ENCODE measurements at places on chromosomes 5 and 9. TPM values are rescaled to one million over a fixed set of nuclear protein-coding genes. Genes with fewer than 3 reads are reported as not detected.

PCDHA3 gene
- polyA plus RNA-seq: 0.16 TPM

DNA sequence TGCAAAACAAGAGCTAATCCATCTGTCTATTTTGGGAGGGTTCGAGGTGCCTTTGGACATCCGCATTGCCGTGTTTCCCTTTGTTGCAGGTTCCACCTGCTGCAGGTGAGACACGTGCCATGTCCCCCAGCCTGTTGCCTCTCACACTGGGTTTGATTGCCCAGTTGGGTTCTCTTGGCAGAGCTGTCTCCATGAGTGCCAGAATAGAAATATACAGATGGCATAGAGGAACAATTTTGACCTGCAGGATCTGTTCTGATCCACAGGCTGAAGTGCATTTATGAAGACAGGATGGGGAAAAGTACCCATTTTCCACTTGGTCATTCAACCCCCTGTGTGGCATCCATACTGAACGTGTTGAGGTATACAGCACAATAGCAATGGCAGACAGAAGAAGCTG, 178.1 kb downstream of the SGCD start:
- DNase-seq: no peak

- no peak for DNase-seq
Measured at GRCh38 chr5:91433861-91434260, 50.7 kb upstream of the ARRDC3 start.

DNA sequence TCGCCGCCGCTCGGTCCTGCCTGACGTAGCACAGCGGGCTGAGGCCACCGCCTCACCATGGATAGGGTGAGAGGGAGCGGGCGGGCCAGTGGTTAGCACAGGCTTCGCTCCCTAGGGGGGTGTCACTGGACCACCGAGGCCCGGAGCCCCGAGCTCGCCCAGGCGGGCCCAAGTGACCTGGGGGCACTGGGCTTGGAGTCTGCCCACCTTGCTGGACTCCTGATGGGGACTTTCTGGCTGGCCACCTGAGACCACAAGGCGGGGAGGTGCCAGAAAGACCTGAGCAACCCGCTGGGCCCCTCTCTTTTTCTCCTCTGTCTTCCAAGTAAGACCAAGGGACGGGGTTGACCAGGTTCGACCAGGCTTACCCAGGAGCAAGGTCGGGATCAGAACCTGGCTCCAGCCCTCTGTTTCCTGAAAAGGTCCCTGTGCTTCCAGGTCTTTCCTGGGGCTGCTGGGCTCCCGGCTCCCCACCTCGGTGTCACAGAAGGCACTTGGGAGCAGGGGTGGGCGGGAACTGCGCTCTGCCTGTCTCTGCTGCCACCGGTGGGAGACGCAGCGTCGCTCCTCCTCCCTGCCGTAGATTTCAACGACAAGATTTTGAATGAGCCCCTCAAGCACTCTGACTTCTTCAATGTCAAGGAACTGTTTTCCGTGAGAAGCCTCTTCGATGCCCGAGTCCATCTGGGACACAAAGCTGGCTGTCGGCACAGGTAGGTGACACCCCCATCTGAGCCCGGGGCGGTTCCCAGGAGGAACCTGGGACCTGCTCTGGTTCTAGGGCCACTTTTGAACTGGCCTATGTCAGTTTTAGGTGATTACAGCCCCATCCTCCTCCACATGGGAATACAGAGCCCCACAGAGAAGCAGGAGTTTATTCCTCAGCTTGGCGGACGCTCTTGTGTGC, 1.0 kb downstream of the MRPS2 start:
- no peak for DNase-seq

TTC16 gene
- 0.07 TPM for polyA plus RNA-seq

DNA sequence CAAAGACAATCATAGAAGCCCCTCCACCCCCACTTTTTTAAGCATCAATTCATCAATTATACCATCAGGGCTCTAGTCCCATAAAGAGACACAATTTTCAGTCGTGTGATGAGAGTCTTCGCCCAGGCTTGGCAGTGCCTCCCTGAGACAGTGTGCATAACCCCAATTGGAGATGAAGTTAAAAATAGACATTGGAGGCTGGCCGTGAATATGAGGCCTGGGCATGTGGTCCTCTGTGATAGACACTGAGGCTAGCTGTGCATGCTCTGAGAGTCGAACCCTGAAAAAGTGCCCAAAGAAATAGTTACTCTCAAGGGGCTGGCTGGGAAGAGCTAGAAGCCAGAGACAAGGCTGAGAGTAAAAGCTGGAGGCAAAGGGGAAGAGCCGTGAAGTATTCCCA, 248.6 kb upstream of the NR4A3 start:
- DNase-seq: no peak

B4GALT1 gene
- polyA plus RNA-seq: 82.0 TPM

ADCY2 gene
- polyA plus RNA-seq: not detected

DNA sequence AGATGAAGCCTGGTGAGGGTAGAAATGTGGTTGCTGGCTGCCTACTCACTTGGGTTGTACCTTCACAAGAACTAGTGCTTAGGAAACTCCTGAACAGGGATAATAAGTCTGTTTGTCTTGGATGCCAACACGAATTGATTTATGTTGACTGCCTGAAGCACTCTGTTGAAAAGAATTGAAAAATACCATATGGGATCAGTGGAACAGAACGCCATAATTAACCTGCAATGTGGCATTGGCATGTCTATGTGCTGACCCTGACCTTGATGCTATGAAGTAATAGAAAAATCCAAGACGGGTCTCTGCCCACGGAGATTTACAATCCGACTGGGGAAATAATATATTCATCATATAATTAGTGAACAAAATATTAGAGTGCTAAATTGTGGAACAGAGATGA, 10.5 kb downstream of the LIX1 start:
- no peak for DNase-seq

DNA sequence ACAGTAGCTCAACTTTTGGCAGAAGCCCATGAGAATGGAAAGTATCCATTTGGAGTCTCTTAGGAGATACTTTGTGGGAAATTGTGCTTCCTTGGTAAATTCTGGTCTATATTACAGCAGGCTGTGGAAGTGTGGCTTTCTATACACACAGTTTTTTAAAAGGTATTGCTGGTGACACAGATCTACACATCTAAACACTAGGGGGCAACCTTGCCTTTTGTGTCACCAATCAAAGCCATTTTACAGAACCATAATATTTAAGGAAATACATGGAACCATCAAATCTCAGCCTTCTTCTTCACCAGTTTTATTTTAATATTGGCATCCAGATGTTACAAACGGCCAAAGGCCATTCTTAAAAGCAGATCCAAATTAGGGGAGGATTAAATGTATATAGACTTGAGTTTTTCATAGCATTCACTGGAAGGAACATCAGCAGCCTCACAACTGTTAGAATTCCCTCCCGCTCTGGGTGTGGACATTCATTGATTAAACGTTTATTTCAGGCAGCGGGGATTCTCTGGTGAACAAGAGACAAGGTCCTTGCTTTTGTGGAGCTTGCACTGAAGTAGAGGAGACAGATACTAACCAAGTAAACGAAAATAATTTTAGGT, 132.4 kb upstream of the EPB41L4A start:
- peak; percentile 14 for DNase-seq

DNA sequence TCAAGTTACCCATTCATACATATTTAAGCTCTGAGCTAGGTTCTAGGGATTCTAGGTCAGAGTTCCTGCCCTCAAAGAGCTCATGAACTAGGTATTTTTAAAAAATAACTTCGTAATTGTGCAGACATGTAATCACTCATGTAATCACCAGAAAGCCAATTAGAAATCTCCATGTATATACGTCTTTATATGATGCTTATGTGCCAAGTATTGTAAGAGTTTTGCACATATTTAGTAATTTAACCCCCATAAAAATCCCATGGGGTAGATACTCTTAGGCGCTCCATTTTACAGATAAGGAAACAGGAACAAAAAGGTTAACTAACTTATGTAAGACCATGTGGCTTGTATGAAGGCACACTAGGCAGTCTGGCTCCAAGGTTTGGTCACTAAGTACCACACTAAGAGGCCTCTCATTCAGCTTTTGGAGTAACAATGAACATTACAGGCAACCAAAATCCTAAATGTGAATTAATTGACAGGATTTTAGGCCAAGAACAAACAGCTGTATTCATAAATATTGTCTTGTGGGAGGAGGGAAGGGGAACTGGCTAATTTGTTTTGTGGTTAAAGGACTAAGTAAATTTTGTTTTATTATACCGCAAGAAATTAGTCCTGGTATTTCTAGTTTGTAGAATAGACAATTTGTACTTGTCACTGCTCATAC, 1.7 kb upstream of the OTULINL start:
- no peak for DNase-seq

HTR1A gene
- not detected for polyA plus RNA-seq

DNA sequence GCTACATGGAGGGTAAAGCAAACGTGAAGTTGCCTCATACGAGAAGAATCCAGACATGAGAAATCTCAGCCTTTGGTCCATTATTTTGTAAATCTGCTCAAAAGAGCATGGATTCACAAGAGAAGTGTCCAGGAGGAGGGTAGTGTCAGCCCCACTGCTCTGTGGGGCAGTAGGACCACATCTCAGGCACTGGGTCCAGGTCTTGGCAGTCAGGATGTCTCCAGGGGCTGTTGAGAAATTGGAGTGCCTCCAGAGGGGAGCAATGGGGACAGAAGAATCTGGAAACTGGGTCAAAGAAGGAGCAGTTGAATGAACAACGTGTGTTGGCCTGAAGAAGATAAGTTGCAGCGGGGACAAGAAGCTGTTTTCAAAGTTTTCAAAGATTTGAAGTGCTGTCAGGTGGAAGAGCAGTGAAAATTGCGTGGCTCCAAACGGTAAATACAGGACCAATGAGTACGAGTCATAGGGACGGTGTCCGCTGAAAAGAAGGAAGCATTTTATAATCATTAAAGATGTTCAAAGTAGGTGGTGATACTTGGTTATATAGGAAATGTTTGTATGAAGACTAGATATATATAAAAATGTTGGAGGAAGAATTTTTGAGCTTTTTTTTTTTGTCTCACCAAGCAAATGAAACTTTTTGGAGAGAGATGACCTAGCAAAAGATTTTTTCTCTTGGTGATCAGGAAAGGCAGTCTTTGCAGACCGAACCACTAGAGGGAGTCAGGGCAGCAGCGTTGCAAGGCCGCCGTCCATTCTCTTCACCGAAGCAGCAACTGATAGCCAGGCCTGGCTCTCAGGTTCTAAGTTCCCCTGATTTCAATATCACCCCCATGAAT, 57.1 kb upstream of the ZBED3 start:
- DNase-seq: no peak

DNA sequence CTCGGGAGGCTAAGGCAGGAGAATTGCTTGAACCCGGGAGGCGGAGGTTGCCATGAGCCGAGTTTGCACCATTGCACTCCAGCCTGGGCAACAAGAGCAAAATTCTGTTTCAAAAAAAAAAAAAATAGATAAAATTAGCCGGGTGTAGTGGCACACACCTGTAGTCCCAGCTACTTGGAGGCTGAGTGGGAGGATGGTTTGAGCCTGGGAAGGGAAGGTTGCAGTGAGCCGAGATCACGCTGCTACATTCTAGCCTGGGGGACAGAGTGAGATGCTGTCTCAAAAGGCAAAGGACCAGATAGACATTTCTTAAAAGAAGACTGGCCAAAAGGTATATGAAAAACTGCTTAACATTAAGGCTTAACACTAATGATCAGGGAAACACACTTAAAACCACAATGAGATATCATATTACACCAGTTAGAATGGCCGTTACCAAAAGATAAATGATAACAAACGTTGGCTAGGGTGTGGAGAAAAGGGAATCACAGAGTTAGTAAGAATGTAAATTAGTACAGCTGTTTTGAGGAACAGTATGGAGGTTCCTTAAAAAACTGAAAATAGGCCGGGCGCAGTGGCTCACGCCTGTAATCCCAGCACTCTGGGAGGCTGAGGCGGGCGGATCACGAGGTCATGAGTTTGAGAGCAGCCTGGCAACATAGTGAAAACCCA, 10.1 kb upstream of the MARVELD2 start:
- no peak for DNase-seq

DNA sequence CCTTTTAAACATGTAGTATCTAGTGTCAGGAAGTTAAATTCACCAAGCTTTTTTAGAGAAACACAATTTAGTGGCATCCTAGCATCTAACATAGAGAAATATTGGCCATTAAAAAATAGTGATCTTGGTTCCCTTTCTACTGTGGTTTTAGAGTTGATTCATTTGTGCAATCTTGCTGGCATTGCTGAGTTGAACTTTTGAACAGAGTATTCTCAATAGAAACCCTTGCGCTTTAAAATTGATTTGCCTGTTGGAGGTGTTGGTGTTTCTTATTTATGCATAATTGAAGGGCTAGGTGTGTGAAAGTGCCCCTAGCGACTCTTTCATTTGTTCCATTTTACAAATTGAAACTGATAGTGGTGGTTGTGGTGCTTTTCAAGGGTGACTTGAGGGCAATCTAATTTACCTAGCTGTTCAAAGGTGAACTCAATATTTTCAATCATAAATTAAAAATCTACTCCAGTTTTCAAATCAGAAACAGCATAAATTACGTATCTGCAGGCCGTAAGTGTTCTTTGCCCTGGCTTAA, 73.0 kb upstream of the MPDZ start:
- no peak for DNase-seq

DNA sequence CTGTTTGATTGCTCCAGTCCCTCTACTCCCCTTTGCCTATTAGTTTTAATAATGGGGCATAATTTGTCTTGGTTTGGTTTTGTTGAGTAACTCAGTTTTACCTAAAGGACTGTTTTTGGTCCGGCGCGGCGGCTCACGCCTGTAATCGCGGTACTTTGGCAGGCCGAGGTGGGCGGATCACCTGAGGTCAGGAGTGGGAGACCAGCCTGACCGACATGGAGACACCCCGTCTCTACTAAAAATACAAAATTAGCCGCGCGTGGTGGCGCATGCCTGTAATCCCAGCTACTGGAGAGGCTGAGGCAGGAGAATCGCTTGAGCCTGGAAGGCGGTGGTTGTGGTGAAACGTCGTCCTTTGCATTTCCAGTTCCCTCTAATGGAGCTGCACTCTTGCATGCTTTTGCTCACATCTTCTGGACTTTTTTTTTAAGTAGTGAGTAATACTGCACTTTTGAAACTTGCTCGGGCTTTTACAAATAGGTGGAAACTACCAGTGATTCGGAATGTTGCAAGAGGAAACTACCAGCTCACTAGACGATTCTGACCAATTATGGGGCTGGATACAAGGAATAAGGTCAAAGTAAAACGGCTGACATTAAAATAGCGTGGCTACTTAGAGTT, 721 bp upstream of the MAML1 start:
- peak; percentile 45 for DNase-seq

GRCh38 chr5:170053896-170054295, 51.8 kb upstream of the FOXI1 start:
- DNase-seq: no peak

SPATA31D4 gene
- polyA plus RNA-seq: not detected

FOXD4L4 gene
- polyA plus RNA-seq: not detected

- DNase-seq: no peak
Measured at GRCh38 chr9:106800701-106801270, 62.2 kb upstream of the ZNF462 start.

LTC4S gene
- polyA plus RNA-seq: 0.88 TPM

- no peak for DNase-seq
Measured at GRCh38 chr5:14714706-14715105, 50.2 kb downstream of the OTULIN start.

- no peak for DNase-seq
Measured at GRCh38 chr5:139306628-139307379, 13.3 kb downstream of the MATR3 start.

GRCh38 chr9:69173891-69174615, at the start of gene TJP2:
Gene TJP2, plus strand, starts transcription at chr9:69174277. Its CDS starts 96 bp downstream, at chr9:69174373.
- no peak for DNase-seq

GAS1 gene
- 30.9 TPM for polyA plus RNA-seq

- no peak for DNase-seq
Measured at GRCh38 chr5:168989731-168990505, 311.0 kb downstream of the SLIT3 start.

C9orf40 gene
- polyA plus RNA-seq: 2.2 TPM

Measured in BJ (cell line).